ENCODE measurements at places on chromosomes 3 and 15.

DNA sequence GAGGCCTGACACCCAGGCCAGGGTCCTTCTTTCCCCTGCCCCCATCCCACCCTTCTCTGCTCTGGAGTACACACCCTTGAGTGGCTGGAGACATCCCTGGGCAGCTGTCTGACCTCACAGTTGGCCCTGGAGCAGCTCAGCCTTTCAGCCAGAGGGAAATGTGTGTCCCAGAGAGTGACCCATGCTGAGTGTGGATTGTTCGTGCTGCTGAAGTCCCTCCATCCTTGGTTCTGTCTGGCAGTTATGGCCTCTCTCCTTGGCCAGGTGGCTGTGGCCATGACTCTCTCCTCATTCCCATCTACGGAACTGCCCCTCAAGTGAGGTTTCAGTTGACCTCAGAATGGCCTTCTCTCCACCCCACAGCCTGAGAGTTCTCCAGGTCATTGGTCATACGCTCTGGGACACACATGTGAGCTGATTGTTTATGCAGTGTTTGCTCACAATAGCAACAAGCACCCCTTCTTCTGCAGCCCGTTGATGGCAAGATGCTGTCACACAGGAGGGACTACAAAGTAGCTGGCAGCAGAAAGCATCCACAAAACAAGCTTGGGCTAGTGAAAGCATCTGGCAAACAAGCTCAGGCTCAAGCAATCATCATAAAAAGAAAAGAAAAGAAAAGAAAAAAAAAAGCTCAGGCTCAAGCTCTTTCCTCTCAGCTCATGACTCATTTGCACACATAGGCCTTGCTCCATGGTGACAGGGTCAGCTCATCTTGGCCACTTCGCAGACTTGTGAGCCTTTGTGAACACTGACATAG lies 55.3 kb upstream of the ITGA11 start:
- DNase-seq, result no peak

DNA sequence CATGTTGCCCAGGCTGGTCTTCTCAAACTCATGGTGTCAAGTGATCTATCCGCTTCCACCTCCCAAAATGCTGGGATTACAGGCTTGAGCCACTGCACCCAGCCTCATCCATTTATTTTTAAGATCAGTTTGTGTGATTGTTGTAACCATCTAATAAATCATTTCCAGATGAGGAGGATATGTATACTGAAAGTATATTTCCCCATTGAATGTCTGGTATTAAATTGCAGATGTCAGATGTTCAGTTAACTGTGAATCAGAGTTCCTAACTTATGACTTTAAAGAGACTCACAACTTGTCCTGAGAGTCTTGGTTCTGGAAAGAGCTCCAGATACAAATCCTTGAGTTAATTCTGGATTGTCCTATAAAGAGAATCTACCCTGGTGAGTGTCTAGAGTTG lies 62.4 kb downstream of the TRIM71 start:
- DNase-seq, result no peak

GRCh38 chr15:56675930-56676329 lies 57.4 kb downstream of the ZNF280D start:
- DNase-seq, result no peak

- DNase-seq, result no peak
Observed at GRCh38 chr15:40902605-40903561, 8.6 kb downstream of the VPS18 start.

DNA sequence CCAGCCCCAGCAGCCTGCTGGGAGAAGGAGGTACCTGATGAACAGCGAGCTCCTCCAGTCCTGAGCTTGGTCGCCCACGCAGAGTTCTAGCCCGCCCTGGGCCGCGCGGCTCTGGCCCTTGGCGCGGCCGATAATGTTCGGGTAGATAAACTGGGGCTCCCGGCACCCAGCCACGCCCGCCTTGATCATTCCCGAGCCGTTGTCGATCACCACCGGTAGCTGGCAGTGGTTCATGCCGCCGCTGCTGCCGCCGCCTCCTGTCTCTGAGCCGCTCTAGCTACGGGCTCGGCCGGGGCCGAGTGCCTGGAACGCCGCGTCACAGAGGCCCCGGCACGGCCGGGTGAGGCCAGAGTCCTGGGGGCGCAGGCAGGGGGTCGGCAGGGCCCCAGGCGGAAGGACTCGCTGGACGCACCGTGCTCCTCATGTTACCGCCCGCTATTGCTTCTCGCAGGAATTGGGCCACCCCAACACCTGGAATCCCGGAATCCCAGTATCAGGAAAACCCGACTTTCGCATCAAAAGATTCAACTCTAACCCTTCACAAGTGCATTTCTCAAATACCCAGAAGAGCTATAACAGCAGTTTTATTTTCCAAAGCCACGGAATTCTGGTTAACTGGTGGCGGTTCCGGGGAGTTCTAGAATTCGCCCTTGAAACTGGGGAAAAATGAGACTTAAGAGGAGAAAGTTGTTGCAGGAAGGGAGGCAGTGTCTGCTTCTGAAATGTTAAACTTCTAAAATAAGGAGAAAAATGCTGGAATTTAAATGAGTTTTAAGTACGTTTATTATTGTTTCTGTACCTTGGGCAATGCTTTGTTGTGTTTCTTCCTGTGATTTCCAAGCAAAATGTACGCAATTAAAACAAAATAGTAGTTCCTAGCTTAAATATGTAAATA lies at the start of gene ACTRT3:
Gene ACTRT3, minus strand, starts transcription at position 275 of the 895 bp plus-strand sequence. Its CDS starts 41 bp downstream, at position 234.
- DNase-seq, result peak; percentile 92

DNA sequence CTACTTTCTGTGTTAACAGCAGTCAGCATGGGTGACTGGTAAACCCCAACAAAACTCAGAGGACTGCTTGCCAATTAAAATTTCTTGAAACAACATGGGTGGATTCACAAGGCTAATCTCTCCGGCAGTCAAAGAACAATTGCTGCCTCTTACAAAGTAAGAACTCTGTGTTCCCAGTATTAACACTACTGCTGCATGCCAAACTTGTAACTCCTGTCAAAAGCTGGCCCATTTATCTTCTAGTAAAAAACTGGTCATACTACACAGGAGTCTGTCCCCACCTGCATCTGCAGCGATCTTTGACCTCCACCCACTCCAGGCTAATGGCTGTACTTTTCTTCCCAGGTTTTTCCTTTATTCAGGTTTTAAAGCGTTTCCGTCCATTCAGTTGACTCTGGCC lies 8.7 kb upstream of the ZNF589 start:
- DNase-seq, result no peak
